ENCODE measurements at places on chromosomes 5 and 9.

DNA sequence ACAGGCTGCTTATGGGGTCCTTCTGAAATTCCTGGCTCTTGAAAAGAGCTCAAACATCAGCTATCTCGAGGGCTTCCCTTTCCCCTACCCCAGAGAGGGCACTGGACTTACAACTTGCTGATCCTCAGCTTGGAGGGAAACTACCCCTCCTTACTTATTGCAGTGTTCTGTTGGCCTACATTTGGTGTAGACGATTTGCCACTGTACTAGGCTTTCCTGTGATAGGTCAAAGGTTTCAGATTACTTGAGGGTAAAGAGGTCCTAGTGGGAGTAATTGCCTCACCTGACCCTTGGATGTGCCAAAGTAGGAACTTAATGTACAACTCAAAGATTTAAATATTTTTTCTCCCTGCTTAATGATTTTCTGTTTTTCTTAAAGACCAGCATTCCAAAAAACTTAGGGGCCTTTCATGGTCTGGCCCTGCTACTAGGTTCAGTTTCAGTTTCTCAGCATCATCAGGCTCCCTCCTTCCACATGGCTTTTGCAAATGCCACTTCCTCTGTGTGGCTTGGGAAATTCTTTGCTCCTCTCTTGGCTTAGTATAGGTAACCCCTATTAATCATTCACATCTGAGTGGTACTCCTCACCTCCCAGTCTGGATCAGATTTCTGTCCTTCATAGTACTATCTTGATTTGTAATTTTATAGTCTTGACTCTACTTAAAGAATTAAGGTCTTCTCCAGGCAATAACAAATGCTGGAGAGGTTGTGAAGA is 32.4 kb downstream of the CYSTM1 start:
- no peak for DNase-seq
- no peaks in the 10 kb centered on the region for H3K36me3 ChIP-seq
- H3K4me1 ChIP-seq: no peaks in the 10 kb centered on the region
- H3K27me3 ChIP-seq: no peaks in the 10 kb centered on the region
- H3K4me3 ChIP-seq: no peak overlapping the region

DNA sequence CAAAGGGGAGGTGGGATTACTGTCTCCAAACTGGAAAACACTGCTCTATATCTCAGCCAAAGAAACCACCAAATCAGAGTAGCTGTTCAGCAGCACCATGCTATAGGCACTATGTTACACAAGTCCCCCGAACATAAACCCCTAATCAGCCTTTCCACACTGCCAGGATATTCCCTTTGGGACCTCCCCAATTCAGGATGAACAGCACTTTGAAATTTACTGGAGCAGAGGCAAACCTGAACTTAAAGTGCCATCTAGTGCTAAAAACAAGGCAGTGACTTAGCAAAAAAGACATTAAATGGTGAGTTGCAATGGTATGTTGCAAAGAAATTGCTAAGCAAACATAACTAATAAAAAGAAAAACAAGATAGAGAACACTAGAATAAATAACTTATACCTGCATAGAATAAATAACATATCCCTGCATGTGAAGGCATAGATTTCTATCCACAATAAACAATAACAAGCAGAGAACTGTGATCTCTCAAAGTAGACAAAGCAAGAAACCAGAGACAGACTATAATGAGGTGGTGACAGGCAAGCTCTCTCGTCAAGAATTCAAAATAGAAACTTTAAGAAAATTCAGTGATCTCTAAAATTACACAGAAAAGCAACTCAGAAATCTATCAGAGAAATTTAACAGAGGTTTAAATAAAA is 584.4 kb upstream of the ACO1 start:
- H3K36me3 ChIP-seq: no peaks in the 10 kb centered on the region
- no peak overlapping the region for H3K4me3 ChIP-seq
- H3K27me3 ChIP-seq: no peaks in the 10 kb centered on the region

DNA sequence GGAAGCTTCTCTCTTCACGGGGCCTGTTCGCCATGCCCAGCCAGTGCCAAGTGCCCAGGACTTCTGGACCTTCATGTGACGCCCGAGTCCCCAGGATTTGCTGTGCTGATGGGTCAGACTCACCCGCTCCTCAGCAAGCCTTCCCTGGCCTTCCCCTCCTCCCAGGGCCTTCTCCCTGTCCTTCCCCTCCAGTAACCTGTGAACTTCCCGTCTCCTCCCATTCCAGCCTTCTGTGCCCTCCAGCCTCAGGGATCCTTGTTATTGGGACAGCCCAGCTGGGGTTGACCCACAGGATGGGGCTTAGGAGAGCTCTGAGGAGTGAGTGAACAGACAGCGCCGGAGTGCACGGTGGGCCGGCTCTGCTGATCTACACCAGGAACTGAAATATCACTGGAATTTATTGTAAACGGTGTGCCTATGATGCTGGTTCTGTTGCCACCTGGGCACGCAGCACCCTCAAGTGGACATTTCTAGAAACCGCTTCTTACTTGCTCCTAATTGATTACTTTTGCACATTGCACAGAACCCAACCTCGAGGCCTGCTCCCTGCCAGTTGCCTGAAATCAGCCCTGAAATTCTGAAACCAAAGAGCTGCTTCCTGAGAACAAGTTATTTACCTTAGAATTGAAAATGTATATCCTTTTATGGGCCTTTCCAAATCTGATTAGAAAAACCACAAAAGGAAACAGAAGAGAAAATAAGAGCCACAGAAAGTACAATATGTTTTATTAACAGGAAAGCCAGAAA is 1.5 kb downstream of the SPAAR start:
- H3K4me1 ChIP-seq: peaks cover 74% of the 10 kb centered on the region
- peak overlapping the region; percentile 69 for H3K27ac ChIP-seq
- no peak for DNase-seq
- H3K4me3 ChIP-seq: peak overlapping the region; percentile 10
- H3K27me3 ChIP-seq: no peaks in the 10 kb centered on the region
- H3K36me3 ChIP-seq: no peaks in the 10 kb centered on the region

DNA sequence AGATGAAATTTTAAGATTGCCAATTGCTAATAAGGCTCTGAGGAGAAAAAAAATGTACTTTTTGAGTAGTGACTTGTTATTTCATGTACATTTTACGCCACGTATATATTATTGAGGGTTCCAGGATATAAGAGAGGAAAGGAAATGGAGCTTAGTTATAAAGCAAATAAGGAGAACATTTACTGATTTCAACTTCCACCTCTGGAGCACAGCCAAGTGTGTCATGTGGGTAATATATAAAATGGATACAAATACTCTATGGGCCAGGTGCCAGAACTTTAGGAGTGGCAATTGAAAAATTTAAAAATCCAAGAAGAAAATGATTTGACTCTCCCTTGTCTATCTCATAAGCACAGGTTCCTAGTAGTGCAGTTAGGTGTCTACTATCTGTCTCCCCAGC is 45.0 kb upstream of the VLDLR start:
- no peaks in the 10 kb centered on the region for H3K36me3 ChIP-seq
- no peaks in the 10 kb centered on the region for H3K27me3 ChIP-seq
- H3K4me3 ChIP-seq: no peak overlapping the region
- H3K4me1 ChIP-seq: no peaks in the 10 kb centered on the region
- DNase-seq: no peak
- no peak overlapping the region for H3K27ac ChIP-seq

GRCh38 chr9:31185831-31186230 is 1198.6 kb upstream of the ACO1 start:
- H3K4me3 ChIP-seq: no peak overlapping the region
- no peaks in the 10 kb centered on the region for H3K36me3 ChIP-seq
- DNase-seq: no peak

DNA sequence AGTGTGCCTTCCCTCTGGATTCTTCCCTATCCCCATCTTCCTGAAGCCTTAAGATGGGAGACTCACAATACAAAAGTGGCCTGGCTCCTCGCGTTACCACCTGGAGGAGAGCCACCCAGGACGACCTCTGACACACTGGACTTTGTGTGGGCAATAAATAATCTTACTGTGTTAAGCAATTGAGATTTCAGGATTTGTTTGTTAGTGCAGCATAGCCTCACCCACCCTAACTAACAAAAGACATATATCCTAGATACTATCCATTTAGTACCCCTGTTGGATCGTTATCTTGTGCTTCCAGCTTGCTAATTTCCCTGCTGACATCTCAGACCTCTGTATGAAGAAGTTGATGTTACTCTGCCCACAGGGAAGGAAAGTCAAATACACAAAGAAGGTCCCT is 7.9 kb downstream of the GABBR2 start:
- no peaks in the 10 kb centered on the region for H3K36me3 ChIP-seq
- no peak overlapping the region for H3K27ac ChIP-seq
- no peaks in the 10 kb centered on the region for H3K4me1 ChIP-seq
- no peak for DNase-seq
- H3K4me3 ChIP-seq: no peak overlapping the region

- no peaks in the 10 kb centered on the region for H3K36me3 ChIP-seq
- H3K27ac ChIP-seq: no peak overlapping the region
- no peak for DNase-seq
Observed at GRCh38 chr9:79107911-79108676, 463.7 kb upstream of the TLE4 start.

DNA sequence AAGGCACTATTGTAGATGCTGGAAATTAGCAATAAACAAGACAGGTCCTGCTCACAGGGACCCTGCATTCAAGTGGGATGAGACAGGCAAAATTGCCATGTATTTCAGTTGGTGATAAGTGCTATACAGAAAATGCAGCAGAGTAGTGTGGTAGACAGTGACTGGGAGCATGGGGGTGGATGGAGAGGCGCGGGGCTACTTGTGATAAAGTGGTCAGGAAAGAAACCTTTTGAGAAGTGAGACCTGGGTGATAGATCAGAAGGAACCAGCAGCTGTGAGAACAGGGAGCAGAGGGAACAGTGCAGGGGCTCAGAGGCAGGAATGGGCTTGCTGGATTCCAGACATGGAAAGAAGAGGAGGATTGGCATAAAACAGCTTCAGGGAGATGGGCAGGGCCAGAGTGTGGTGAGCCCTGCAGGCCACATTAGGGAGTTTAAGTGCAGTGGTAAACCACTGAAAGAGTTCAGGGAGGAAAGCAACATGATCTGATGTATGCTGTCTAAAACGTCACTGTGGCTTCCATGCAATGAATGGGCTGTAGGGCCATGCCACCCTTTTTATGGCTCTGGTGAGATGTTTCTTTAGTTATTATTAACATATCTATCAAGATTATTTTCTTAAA is 7.3 kb downstream of the CRHBP start:
- no peaks in the 10 kb centered on the region for H3K27me3 ChIP-seq
- no peaks in the 10 kb centered on the region for H3K4me1 ChIP-seq
- H3K36me3 ChIP-seq: no peaks in the 10 kb centered on the region
- no peak for DNase-seq
- no peak overlapping the region for H3K27ac ChIP-seq
- no peak overlapping the region for H3K4me3 ChIP-seq

DNA sequence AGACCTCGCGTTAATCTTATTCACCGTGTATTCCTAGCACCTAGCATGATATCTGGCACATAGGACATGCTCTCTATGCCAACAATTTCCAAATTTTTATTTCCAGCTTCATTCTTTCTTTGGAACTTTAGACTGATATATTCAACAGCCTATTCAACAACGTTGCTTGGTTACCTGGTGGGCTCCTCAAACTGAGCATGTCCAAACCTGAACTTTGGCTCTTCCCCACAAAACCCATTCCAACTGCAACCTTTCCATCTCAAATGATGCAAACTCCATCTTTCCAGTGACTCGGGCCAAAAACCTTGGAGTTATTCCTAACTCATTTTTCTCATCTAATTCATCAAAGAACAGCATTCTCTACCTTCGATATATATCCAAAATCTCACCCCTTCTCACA is 525.2 kb downstream of the AGTPBP1 start:
- no peak for DNase-seq
- H3K4me3 ChIP-seq: no peak overlapping the region
- no peaks in the 10 kb centered on the region for H3K4me1 ChIP-seq
- H3K27me3 ChIP-seq: no peaks in the 10 kb centered on the region
- H3K36me3 ChIP-seq: no peaks in the 10 kb centered on the region

GRCh38 chr5:32182463-32183063 is 8.4 kb upstream of the GOLPH3 start:
- no peaks in the 10 kb centered on the region for H3K36me3 ChIP-seq
- H3K27me3 ChIP-seq: no peaks in the 10 kb centered on the region
- H3K27ac ChIP-seq: no peak overlapping the region
- no peaks in the 10 kb centered on the region for H3K4me1 ChIP-seq

GRCh38 chr5:652773-653350 is 40.3 kb downstream of the TPPP start:
- H3K36me3 ChIP-seq: no peaks in the 10 kb centered on the region
- H3K27ac ChIP-seq: no peak overlapping the region
- no peaks in the 10 kb centered on the region for H3K4me1 ChIP-seq

DNA sequence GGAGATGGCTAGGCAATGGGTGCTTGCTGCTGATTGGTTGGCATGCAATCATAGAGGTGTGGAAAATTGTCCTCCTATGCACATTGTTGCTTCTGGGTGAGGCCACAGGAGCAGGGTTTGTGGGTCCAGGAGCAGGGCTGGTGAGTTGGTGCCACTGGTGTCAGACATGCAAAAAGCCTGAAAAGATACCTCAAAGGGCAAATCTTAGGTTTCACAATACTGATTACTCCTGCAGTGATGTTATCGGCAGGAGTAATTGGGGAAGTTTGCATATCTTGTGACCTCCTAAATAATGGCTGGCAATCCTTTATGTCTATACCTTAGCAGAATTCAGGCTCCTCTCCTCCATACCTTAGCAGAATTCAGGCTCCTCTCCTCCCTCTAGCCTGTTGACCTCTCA is 25.2 kb downstream of the SLC25A48 start:
- H3K36me3 ChIP-seq: no peaks in the 10 kb centered on the region
- H3K4me3 ChIP-seq: no peak overlapping the region
- DNase-seq: no peak

DNA sequence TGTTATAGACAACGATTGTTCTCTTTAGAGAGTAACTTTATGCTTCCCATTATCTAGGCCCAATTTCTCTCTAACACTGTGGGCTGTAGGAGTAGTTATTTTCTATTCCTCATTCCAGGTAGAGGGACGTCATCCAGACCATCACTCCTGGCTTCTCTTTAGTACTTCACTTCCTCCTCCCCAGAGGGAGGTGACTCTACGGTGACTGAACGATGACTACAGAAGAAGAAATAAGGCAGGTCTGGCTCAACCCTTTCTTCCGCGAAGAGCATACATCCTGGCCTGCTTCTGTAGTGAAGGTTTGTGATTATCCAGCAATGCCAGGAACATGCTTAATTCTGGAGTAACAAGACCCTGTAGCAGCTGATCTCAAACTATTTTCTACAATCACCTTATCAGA is 50.8 kb downstream of the HMGCR start:
- peaks cover 7% of the 10 kb centered on the region for H3K36me3 ChIP-seq
- DNase-seq: no peak
- no peak overlapping the region for H3K4me3 ChIP-seq
- no peaks in the 10 kb centered on the region for H3K4me1 ChIP-seq
- H3K27ac ChIP-seq: no peak overlapping the region

DNA sequence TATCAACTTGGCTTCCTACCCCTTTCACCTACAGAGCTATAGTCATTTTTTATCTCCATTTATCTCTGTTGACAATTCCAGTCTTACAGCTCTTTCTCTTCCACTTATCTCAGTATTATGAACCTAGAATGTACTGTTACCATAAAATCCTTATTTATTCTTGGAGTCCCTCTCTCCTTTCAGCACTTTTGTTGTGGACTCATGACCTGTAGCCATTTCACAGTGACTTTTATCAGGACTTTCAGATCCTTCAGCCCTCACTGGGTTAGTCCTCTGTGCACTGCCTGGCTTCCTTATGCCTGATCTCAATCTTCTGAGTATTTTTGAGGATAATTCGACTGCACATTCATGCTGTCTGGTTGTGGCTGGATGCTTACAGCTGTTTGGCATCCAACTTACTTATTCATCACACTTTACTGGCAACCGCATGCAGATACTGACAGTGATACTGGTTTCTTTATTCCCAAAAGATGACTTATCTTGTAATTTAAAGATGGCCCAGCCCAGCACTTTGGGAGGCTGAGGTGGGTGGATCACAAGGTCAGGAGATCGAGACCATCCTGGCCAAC is 293.3 kb downstream of the MAN2A1 start:
- no peaks in the 10 kb centered on the region for H3K27me3 ChIP-seq
- H3K36me3 ChIP-seq: no peaks in the 10 kb centered on the region
- no peaks in the 10 kb centered on the region for H3K4me1 ChIP-seq
- no peak overlapping the region for H3K4me3 ChIP-seq
- H3K27ac ChIP-seq: no peak overlapping the region
- no peak for DNase-seq

Data from esophagus squamous epithelium (tissue), 5 donors.